Stimulated activated CD4-positive, alpha-beta T cell treated with anti-CD3 and anti-CD28 coated beads, Interleukin-1b, Interleukin-23, amount 100 ng/mL, for 24 hours (primary cell): ENCODE measurements at places on chromosomes 16 and 17.

DNA sequence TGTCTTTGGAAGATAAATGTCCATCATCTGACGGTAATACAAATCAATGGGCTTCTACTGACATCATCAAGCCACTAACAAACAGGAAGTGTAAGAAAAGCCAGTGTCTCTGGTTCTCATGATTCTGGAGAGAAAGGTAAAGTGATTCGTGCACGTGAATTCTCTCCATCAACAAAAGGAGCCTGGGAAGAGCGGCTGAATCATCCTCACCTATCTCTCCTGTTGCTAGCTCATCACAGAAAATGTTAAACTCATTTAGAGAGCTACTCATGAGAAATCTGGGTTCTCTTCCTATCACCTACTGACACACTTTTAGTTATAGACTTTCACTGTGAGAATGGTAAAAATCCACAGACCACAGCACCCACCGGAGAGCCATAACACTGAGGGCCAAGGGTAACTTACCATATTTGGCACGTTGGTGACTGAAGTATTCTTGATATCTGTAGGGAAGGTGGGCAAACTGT lies 70.3 kb downstream of the CREBBP start:
- no peak for DNase-seq

- no peak for DNase-seq
Observed at GRCh38 chr17:33751702-33752065, 458.6 kb upstream of the ASIC2 start.

DNA sequence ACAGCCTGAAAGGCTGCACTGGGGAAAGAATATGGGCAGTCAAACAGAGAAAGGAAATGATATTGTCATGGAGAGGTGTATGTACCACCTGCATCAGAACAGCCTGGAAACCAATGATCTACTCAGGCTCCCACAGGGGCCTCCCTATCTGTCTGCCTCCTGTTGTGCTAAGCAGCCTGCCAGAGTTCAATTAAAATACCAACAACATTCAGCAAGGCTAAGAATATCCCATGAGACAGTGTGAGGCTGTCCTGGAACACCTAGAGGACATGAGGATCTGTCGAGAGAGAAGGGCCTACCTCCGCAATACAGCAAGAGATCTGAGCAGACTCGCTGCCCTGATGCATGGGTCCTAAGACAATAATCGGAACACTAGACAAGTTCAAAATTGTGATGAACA lies 8.4 kb downstream of the FXR2 start:
- no peak for DNase-seq

DNA sequence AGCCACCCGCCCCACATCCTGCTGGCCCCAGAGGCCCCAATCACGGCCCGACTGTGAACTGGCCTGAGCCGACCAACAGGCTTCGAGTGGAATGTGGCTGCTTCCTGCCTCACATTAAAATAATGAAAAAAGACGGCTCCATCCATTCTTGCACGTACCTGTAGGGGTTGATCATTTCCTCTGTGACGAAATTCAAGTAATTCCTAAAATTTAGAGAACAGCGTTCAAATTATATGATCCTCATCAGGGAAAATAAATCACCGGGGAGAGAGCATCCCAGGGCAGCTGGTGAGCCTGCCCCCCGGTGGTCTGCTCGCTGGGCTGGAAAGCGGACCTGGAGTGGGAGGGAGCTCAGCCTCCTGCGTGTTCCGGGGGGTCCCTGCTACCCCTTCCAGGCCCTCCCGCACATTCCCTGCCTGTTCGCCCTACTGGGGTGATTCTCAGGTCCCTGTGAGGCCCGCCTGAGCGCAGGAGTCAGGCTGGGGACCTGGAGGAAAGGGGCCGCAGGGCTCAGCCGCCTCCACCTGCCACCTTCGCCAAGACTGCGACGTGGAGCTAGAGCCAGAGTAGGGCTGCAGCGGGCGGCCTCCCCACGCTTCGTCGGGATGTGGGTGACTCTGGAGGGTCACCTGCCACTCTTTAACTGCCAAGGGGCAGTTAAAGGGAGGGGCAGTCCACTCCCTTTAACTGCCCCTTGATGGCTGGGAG lies 28.9 kb downstream of the SLC7A5 start:
- no peak for DNase-seq

DNA sequence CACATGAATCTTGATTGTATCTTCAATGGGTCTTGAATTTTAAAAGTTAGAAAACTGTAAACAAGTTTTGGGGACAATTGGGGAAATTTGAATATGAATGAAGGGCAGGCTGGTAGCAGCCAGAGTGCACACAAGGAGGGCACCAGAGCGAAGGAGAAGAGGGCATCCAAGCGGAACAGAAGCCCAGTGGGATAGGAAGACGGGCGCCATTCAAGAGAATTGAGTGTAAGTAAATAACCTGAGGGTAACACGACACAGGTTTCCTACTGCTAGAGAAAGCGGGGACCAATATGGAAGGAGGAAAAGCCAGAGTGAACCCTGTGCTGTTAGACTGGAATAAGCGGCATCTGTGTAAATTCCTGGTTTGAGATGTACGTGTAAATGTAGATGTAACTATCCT lies 115.1 kb upstream of the CCL2 start:
- no peak for DNase-seq

- no peak for DNase-seq
Observed at GRCh38 chr16:10834130-10834529, 15.5 kb upstream of the TVP23A start.

- no peak for DNase-seq
Observed at GRCh38 chr17:48259694-48260291, 152.2 kb downstream of the SNX11 start.

- DNase-seq, result no peak
Observed at GRCh38 chr16:77077256-77077922, 113.6 kb upstream of the MON1B start.

- DNase-seq, result no peak
Observed at GRCh38 chr17:80260791-80261158, at the start of gene RNF213. Gene RNF213 (plus strand): TSS chr17:80260852. CDS start chr17:80263682, 2,830 bp downstream.

GRCh38 chr16:20327444-20328041 lies at the start of gene GP2:
Gene GP2 (minus strand): TSS chr16:20327513. CDS start chr16:20326431, 1,082 bp downstream.
- DNase-seq, result no peak

- no peak for DNase-seq
Observed at GRCh38 chr17:41664587-41665565, 23.8 kb upstream of the EIF1 start.

GRCh38 chr17:79114458-79115301 lies 40.1 kb downstream of the ENGASE start:
- DNase-seq, result no peak

GRCh38 chr17:31392002-31392855 lies 754 bp downstream of the RAB11FIP4 start:
- no peak for DNase-seq

DNA sequence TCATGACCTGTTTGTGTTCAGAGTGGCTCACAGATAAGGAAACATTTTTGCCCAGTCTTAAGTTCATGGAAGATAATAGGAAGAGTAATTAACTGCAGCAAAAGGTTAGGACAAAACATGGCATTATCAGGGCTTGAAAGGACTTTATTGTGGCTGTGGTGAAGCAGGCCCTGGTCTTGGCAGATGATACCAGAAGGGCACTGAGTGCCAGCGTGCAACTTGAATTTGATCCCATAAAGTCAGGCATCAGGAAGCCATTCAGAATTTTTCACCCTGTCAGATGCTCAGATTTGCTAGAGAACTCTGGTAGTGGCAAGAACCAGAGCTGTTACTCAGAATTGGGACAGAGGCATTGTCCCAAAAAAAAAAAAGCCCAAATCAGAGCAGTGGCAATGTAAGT lies 11.2 kb upstream of the COG7 start:
- DNase-seq, result no peak

GRCh38 chr17:75110234-75110937 lies 617 bp downstream of the ARMC7 start:
- DNase-seq, result no peak

GRCh38 chr17:45396496-45397205 lies 36.0 kb downstream of the ARHGAP27 start:
- no peak for DNase-seq

GRCh38 chr17:48123111-48123510 lies 15.5 kb downstream of the SNX11 start:
- no peak for DNase-seq

DNA sequence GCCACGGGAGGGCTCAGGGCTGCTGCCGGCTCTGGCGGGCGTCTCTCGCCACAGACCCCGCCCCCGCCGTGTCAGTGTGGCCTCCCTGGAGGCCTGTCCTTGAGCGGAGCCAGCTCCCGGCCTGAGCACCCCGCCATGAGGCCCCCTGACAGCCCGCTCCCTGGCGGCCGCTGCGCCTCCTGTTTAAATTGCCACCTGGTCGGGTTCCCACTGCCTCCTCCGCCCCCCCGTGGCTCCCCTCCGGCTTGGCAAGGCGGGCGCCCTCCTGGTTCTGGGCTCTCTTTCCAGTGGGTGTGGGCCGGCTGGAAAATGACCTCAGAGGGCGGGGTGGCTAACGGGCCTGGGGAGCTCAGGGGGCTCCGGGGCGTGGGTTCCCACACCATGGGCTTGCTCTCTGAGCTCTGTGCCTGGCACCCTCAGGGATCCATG lies 42.1 kb upstream of the SSTR5 start:
- no peak for DNase-seq

DNA sequence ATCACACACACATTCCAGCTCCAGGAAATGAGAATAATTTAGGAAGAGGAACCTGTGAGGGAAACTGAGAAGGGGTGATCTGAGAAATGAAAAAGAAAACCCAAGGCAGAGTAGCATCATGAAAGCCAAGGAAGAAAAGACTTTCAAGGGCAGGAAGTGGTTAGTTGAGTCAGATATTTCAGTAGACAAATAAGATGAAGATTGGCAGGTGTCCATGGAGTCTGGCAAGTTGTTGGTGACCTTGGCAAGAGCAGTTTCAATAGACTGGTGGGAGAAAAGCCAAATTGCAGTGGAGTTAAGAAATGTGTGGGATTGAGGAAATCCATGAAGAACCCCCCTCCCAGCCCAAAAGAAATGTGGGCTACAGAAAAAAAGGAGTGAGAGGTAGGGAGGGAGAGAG lies 10.7 kb downstream of the GNAO1 start:
- no peak for DNase-seq

GRCh38 chr16:52532384-52532783 lies 14.6 kb downstream of the TOX3 start:
- DNase-seq, result no peak

DNA sequence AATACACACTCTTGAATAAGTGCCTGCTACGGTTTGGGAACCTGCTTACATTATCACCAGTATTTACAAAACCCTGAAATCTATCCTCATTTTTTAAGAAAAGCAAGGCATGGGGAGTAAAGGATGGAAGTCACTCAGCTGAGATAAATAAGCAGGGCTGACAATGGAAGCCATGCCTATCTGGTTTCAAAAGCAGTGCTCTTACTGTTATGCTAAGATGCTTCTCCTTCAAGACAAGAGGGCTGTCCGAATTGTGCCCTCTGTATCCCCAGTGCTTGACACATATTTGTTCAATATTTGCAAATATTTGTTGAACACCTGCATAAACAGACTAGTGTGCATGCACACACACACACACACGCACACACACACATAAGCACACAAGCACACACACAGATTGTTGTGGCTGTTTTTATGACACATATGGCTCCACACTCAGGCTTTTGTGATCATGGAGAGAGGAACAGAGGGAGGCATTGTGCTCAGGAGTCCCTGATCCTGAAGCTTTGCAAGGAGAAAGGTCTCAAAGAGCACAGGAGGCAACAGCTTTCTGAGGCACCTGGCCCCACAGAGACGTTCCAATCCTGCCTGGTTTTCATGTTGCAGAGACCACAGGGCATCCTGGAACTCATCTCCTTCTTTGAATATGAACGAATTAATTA lies 401.6 kb upstream of the CDH11 start:
- DNase-seq, result no peak

GRCh38 chr17:838486-838885 lies 56.3 kb downstream of the MRM3 start:
- DNase-seq, result no peak

DNA sequence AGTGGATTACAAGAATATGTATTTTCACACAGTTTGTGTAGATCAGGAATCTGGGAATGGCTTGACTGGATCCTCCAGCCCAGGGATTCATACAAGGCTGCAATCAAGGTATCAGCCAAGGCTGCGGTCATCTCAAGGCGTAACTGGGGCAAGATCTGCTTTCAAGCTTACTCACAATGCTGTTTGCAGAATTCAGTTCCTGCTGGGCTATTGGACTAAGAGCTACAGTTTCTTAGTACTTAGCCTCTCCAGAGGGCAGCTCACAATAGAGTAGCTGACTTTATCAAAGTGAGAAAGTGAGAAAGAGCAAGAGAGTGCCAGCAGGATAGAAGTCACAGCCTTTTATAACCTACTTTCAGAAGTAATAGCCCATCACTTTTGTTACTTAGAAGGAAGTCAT lies 211.0 kb downstream of the MAP2K6 start:
- DNase-seq, result no peak

GRCh38 chr17:80961541-80962330 lies 29.9 kb upstream of the CHMP6 start:
- DNase-seq, result no peak

DNA sequence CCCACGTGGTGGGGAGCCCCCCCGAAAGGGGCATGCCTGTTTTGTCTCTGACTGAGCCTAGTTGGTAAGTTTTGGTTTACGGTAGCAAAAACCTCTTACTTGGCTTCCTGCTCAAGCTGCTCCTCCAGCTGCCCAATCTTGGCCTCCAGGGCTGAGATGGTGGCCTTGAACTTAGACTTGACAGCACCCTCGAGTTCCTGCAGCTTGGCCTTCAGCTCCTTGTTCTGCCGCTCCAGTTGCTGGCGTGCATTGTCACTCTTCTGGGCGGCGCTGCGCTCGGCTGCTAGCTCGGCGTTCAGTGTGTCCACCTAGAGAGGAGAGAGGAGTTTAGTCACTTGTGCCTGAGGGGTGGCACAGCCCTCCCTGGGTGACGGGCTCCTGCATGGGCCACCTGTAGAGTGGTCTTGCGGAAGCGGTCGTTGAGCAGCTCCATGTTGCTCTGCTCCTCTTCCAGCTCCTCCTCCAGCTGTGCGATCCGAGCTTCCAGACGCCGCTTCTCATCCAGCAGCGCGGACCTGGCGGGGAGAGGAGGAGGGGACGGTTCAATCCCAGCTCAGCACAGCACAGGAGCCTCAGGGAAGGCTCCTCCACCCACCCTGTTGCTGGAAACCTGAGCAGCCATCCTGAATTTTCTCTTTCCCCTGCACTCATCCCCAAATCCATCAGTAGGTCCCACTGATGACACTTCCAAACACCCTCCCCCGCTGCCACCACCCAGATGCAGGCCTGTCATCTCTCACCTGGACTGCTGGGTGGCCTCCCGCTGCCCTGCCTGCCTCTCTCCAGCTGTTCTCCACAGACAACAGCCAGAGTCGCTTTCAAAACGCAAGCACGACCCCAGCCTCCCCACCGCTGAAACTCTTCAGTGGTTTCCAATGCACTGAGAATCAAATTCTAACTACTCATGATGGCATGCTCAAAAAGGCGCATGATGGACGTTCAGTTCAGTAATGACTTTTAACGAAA lies 44.6 kb downstream of the NDEL1 start:
- no peak for DNase-seq
